ENCODE measurements at places on chromosomes 6 and 20. TPM values are rescaled to one million over a fixed set of nuclear protein-coding genes. Genes with fewer than 3 reads are reported as not detected.

The RRBP1 gene
- 145 TPM for total RNA-seq

The REM1 gene
- total RNA-seq: 0.90 TPM

The TBXT gene
- total RNA-seq: not detected

The NRM gene
- total RNA-seq: 27.7 TPM

The PRICKLE4 gene
- total RNA-seq: 0.75 TPM

The SLC17A2 gene
- not detected for total RNA-seq

The TFB1M gene
- 7.7 TPM for total RNA-seq

The SOBP gene
- 0.60 TPM for total RNA-seq

The LST1 gene
- total RNA-seq: 0.17 TPM

The HRH3 gene
- not detected for total RNA-seq

The PGC gene
- 0.09 TPM for total RNA-seq

The ANGPT4 gene
- 0.03 TPM for total RNA-seq

The HCK gene
- 0.05 TPM for total RNA-seq

The ZC2HC1B gene
- total RNA-seq: not detected

The PRRT1 gene
- total RNA-seq: 0.58 TPM

The SLC52A3 gene
- 0.38 TPM for total RNA-seq

The SPTLC3 gene
- 0.02 TPM for total RNA-seq

The NHSL1 gene
- 2.6 TPM for total RNA-seq

The PRR18 gene
- total RNA-seq: 0.13 TPM

The OR2H1 gene
- total RNA-seq: not detected

The CD24 gene
- total RNA-seq: 236 TPM

The HLA-DOB gene
- total RNA-seq: 0.05 TPM

The GSTA2 gene
- not detected for total RNA-seq

The COL11A2 gene
- total RNA-seq: 0.92 TPM

The WFDC2 gene
- 0.15 TPM for total RNA-seq
